ENCODE measurements at places on chromosomes 2 and 18.
A peak's percentile ranks its signal among the peaks of the same experiment; 100 is the strongest.

GRCh38 chr2:232667989-232668583 lies 29.0 kb upstream of the GIGYF2 start:
- DNase-seq, result no peak

- no peak for DNase-seq
Measured at GRCh38 chr18:6746386-6746960, 17.0 kb downstream of the ARHGAP28 start.

- DNase-seq, result no peak
Measured at GRCh38 chr2:138470941-138471340, 30.6 kb upstream of the SPOPL start.

DNA sequence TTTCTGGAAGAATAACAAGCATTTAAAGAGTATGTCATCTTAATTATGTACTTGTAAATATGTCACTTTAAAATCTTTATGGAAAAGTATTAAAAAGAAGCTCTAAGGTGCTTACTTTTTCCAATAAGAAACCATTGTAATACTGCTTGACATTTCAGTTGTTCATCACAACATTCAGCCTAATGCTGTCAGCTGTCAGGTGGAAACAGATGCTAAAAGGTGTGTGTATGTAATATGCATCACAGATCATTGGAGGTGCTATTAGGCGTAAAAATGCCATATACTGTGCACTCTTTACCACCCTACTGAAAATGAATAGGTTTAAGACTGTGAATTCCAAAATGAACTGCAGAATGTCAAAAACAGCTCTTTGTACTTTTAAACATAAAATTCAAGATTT lies 40.3 kb downstream of the METTL8 start:
- DNase-seq, result no peak

- DNase-seq, result no peak
Measured at GRCh38 chr18:32427084-32427900, 43.4 kb downstream of the GAREM1 start.

DNA sequence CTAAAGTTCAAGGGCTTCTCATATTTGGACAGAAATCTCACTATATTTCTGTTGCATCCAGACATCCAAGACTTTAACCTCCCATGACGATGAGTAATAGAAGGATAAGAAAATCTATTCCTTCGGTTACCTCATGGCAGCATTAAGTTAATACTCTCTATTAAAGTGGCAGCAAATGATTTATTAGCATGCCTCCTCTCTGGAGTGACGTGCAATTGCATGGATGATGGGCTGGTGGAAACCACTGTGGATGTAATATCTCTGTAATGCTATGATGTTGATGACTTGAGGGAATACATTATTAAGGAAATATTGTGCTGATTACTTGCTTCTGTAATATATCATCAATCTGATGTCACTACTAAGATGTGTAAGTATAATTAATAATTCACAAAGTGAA lies 336.8 kb downstream of the DSEL start:
- DNase-seq, result no peak

DNA sequence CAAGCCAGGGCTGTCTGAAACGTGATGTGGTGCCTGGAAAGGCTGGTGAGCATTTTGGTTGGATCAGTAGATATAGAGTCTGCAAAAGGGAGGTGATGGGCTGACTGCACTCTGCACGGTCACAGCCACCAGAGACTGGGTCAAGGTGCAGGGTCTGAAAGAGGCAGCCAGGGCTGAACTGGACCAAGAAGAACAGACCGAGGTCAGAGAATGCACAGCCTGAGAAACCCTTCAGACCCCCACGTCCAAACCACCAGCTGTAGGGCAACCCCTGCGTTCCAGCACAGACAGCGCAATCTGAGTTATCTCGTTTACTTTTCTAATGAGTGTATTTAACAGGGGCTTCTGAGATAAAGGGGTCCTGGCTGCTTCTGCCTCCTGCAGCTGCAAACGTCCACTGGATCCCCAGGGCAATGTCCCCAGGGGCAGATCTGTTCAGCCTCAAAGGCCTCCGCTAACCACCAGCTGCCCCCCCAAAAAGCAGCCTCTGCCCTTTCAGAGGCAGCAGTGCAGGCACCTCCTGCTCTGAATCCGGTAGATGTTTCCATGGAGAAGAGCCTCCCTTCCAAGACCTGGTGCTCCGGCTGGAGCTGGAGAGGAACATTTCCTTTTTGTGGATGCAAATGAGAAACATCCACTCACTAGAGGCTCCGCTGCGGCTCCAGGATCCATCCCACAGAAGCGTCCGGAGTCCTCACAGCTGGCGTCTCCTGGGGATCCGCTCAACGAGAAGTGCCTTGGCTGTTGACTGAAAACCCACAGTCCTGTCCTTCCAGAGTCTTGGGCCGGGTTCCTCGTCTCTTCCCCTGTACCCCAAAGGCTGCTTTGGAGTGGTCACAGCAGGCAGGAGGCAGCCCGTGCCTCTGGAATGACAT lies 970 bp upstream of the KCNG2 start:
- no peak for DNase-seq

- DNase-seq, result no peak
Measured at GRCh38 chr2:161379740-161380139, 36.4 kb upstream of the TBR1 start.

DNA sequence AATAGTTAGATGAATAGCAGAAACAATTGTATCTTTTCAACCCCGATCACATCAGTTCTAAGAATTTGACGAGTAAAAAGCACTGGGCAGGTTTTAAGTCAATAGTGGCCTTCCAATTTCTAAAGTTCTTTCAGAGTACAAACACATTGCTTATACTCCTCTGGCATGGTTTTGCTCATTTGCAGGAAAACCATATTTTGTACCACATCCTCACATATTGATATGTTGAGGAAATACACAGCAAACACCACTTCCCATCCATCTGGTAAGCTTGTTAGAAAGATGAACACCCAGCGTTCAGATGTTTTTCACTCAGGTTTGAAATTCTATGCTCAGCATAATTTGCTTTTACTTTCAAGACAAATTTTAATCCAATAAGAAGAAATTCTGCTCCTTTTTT lies 344.6 kb upstream of the ACVR2A start:
- no peak for DNase-seq

GRCh38 chr2:31962757-31963361 lies 47.9 kb downstream of the MEMO1 start:
- peak; percentile 10 for DNase-seq

- DNase-seq, result no peak
Measured at GRCh38 chr2:201532686-201533304, 81.3 kb downstream of the STRADB start.

- DNase-seq, result no peak
Measured at GRCh38 chr2:206802654-206803514, 37.5 kb downstream of the FASTKD2 start.

GRCh38 chr2:221961561-221961960 lies 337.2 kb downstream of the PAX3 start:
- no peak for DNase-seq

DNA sequence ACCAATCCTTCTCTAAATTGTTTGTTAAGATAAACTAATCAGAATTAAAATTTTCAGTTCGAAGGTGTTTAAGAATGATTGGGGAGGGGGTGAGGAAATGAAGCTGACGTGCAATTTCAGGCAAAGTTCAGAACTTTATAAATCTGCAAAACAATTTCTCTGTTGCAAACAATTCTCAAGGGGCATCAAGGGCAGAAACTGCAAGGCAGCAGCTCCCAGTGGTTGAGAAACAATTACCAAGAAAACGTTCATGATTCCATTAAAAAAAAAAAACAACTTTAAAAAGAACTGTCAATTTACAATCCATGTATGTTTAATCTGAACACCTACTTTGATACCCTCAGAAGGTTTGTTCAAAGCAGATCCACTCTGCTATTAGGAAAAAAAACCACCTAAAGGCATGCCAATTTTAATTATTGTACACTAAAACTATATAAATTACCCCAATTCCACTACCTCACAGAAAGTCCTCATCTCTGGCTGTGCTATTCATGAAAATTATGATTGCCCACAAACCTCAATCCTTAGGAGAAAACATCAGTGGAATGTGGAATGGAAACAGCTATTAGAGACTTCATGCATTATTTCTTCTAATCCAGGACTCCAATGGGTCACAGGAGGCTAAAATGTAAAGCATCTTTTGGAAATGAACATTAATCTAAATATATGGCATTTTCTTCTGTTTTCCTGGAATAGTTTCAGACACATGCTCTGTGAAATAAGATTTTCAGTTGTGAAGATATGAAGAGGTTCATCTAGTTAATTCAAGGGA lies 119.9 kb upstream of the ACVR1C start:
- no peak for DNase-seq

DNA sequence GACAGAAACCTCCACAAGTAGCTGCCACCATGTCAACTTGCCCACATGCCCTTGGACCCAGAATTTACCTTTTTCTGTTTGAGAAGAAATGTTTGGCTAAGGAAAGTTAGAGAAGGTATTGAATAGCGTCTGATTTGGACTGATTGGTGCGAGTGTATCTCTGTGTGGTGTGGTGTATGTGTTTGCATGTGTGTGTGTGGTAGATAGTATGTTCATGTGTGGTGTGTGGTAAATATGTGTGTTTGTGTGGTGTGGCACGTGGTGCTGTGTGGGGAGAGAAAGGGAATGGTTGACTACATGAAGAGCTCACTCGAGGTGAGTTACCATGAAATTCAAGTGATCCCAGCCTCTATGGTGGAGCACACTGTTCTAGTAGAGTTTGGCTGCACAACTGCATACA lies 360.8 kb upstream of the SPHKAP start:
- no peak for DNase-seq

DNA sequence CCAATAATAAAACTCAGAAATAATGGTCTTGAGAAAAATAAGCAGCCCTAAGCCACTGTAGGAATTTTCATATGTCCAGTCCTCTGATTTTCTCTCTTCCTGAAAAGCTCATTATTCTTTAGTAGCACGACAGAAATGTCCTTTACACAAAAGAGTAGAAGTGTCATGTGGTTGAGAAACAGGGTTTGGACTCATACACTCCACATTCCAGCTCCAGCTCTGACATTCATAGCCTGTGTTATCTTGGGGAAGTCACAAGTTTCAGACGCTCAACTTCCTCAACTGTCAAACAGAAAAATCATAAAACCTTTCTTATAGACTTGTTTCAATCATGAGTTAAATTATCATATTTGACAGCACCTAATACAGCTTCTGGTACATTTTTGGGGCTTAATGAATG lies 511.5 kb downstream of the TNS1 start:
- DNase-seq, result no peak

GRCh38 chr2:60212181-60212945 lies 341.1 kb downstream of the BCL11A start:
- no peak for DNase-seq

DNA sequence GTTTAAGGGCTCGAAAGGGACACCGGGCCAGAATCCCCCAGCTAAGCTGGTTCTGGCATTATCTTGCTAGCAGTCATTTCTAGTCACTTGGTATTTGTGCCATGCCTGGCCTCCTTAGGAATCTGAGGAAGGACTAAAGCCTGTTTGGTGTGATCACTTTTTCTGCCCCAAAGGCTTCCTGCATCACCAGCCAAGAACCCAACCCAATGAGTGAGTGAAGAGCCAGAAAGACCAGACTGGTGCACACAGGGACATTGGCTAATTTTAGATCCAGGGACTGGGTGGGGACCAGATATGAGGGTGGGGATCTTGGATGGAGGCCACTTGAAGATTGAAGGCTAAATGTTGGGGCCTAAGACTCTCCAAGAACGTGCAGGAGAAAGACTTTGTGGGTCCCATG lies 411.9 kb upstream of the TNP1 start:
- DNase-seq, result no peak

DNA sequence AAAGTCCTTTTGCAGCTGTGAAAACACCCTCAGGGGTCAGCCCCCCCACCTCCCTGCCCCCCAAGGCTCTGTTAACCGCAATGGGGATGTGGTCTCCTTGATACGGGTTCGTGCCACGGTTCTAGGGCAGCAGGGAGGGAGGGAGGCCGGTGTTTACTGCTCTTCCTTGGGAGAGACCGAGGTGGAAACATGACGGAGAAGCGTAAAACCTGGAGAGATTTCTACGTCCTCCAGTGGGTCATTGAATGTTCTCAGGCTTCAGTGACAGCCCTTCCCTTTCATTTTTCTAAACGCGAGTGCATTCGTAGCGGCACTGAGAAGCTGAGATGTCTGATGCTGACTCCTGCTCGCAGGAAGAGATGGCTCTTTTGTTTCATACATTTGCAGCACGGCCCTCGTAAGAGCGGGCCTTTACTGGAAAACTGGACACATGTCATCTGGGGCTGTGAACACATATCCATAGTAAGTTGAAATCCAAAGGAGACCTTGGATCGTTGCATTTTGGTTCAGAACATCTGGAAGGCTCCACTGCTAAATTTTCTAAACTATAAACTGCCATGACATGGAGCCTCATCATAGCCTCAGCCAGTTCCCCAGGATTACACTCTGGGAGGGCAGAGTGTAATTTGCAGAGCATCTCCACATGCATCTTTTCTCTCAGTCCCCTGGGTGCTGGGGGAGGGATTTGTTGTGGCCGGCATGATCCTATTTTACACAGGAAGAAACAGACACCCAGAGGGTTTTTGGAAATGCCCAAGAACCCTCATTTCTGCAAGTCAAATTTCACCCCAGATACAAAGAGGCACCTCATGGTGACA lies 40.6 kb upstream of the HDAC4 start:
- DNase-seq, result no peak

- no peak for DNase-seq
Measured at GRCh38 chr2:202909394-202910192, 1.9 kb downstream of the WDR12 start.

GRCh38 chr2:42860319-42861094 lies 68.1 kb upstream of the HAAO start:
- DNase-seq, result peak; percentile 28

DNA sequence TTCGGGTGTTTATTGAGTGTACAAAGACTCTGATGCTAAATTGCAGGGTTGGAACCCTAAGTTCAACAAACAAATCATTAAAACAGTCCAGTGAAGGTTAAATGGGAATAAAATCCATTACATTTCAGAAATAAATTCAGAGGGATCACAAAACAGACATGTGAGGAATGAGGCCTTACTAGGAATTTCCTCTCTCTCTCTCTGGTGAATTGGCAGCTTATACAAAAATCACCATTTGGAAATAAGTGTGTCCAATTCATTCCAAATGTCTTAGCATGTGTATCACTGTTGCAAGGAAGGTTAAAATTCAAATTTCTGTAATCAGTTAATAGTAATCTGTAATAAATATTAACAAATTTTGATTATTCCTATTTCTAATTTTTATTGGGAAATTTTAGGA lies 228.6 kb upstream of the PXDN start:
- no peak for DNase-seq

DNA sequence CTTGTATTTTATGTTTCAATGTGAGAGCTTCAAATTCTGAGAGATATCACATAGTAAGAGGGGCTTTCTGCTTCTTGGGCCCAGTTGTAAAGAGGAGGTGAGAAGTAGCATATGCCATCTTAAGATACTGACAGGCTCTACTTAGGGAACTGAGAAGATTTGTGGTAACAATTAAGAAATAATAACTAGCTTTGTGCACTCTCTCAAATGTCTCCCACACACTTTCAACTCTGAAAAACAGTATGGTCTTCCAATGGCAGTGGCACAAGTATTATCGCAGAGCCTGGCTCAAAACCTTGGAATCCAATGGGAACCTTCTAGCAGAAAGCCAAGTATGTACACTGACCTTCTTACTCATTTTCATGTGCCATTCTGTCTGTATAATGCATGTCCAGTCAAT lies 80.3 kb upstream of the FAM237A start:
- no peak for DNase-seq
